ENCODE measurements at places on chromosomes 12 and 14.
A peak's percentile ranks its signal among the peaks of the same experiment; 100 is the strongest.

GRCh38 chr12:121033625-121034349 is 5.3 kb downstream of the OASL start:
- DNase-seq: peak; percentile 26

- no peak for DNase-seq
Observed at GRCh38 chr12:96120359-96121100, 73.6 kb upstream of the ELK3 start.

GRCh38 chr14:51453869-51454268 is 197.8 kb upstream of the FRMD6 start:
- DNase-seq: no peak

DNA sequence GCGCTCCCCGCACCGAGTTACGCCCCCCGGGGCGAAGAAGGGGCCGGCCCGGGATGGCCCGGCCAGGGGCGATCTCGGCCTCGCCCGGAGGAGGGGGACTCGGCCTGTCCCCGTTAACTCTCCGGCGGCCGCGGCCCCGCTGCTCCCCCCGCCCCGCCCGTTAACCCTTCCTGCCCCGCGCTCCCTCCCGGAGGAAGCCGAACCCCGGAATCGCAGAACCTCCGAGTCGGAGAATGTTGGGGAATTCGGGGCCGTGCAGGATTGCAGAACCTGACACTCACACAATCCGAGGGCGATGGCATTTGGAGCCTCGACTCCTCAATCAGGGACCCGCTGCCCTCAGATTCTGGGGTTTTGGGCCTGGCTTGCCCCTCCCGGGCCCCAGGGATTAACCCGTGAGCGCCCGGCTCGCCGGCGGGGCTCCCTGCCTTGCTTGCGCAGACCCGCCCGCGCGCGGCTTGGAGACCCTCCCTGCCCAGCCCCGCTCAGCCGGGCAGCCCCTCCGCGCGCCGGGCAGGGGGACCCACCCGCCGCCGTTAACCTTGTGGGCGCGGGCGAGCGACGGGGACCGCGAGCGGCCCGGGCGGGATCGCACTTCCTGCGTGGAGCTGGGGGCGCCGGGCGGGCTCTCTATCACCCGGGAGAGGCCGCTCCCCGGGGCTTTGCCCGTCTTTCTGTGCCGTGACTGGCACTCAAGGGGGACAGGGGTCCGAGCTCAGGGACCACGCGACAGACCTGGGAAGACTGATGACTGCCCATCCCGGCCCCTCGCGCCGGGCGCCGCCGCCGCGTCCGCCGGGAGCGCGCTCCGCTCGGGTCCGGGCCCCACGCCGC is 18.8 kb downstream of the BEGAIN start:
- no peak for DNase-seq

- DNase-seq: no peak
Observed at GRCh38 chr14:89736881-89737280, 217.6 kb downstream of the EFCAB11 start.

- DNase-seq: no peak
Observed at GRCh38 chr14:29908652-29909577, 18.7 kb downstream of the PRKD1 start.

GRCh38 chr14:71148627-71149026 is 241.4 kb downstream of the PCNX1 start:
- DNase-seq: no peak

DNA sequence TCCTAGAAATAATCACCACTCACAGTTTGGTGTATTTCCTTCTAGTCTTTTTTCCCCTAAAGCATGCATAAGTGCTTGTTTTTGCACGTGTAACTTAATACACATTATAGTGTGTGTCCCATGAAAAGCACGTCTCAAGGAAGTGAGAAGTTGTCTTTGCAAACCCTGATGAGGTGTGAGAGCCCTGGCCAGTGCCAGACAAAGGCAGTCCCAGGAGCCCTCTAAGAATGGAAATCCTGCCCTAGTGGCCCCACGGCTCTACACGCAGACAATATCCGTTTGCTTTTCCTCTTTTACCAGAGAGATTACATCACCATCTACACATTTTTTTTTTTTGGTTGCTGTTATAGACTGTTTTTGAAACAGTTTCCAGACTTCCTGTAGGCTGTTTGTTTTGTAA is 85.5 kb upstream of the FZD10 start:
- DNase-seq: no peak

GRCh38 chr12:122326586-122326985 is 60.3 kb upstream of the VPS33A start:
- DNase-seq: no peak
